ENCODE measurements at places on chromosomes 2 and 18.

GRCh38 chr18:38923540-38923939, 1357.9 kb upstream of the CELF4 start:
- DNase-seq, result no peak

- DNase-seq, result no peak
These were observed 199.4 kb upstream of the CDH20 start for GRCh38 chr18:61133783-61134182.

DNA sequence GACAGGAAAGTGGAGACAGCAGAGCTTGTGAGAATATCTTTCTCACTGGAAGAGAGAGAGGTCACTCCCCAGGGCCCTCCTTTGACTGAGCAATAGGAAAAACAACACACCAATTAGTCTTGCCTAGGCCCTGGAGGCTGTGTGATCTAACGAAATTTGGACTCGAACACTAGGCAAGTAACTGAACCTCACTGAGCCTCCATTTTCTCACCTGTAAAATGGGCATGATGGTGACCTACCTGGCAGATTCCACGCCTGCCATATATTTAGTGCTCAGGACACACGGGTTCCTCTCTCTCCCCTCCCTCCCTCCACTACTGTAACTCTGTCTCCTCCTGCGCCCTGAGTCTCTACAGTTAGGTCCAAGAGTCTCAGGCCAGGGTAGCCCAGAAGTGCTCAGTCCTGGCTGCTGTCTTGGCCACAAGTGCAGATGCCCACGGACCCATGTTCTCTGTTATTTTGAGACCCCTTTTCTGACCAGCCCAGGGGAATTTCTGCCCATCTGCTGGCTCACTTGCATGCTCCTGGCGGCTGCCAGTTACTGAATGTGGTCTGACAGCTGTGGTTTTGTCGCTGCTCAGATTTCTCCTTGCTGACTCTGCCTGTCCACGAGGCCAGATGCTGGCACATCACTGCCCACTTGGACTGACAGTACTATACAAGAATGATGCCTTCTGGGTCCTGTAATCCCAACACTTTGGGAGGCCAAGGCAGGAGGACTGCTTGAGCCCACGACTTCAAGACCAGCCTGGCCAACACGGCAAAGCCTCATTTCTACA, 9.6 kb upstream of the GIGYF2 start:
- no peak for DNase-seq

GRCh38 chr2:236517251-236518031, 52.2 kb upstream of the ACKR3 start:
- DNase-seq, result no peak

- no peak for DNase-seq
These were observed 134.2 kb downstream of the CBLN2 start for GRCh38 chr18:72409903-72410302.

DNA sequence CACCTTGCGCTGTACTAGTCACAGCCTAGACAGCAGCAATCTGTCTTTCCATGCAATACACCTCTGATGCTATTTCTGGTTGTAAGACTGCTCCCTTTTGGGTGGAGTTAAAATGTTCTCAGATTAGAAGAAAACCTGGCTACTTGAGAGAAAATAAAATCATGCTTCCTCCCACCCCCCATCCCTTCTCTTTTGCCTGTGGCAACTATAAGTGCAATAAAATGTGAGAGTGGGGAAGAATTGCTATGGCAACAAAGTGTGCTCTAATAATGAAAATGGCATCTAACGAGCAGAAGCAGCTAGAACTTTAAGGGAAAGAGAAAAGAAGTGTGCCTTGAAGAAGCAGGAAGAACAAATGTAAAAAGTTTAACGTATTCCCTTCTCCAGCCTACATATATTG, 464.2 kb upstream of the FSHR start:
- DNase-seq, result no peak

- DNase-seq, result no peak
These were observed 150.3 kb downstream of the SH3RF3 start for GRCh38 chr2:109279243-109279860.

- no peak for DNase-seq
These were observed 189.6 kb upstream of the SIX3 start for GRCh38 chr2:44751754-44752479.

DNA sequence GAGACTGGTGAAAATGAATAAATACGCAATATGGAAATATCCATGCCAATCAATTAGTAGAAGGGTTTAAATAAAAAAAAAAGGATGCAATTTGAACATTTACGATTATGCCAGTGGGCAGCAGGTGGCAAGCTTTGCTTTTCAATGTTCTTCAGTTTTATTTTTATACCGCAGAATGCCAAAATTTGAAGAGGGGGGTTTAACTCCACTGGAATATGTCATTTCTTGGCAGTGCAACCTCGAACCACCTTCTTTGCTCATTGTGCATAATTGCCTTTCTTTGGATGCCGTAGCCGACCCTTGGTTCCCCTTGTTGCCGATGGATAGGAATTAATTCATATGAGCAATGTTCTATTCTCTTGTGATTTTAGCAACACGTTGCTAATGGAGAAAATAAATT, 88.0 kb downstream of the LTBP1 start:
- DNase-seq, result no peak

DNA sequence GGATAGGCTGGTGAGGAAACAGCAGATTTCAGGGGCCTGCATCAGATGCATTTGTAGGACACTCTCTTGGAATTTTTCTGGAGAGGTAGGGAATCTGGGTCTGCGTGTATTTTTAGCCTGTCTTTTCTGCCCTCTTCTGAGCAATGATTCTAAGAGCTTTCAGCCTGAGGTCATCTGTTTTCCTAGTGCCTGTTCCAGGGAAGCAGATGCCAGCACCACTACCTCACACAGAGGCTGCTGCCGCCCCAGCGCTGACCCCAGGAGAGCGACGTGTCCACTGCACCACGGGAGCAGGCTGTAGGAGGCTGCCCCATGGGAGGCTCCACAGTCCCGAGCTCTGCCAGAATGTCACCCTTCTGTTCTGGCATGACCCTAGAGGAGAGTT, 316.5 kb downstream of the CYP26B1 start:
- no peak for DNase-seq

DNA sequence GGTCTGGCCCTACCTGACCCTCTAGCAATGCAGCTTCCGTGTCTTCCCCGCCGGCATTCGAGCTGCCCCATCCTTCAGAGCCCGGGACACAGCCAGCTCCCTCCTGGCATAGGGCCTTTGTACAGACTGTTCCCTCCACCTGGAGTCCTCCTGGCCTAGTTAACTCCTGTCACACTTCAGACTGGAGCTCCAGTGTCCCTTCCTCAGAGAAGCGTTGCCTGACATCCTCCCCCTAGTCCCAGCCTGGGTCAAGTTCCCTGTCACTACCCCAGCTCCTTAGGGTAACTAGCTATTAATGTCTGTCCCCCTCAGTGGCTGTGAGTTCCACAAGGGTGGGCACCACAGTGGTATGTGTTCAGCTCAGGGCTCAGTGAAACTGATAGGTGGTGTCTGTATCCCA, 45.5 kb upstream of the LOXHD1 start:
- no peak for DNase-seq

DNA sequence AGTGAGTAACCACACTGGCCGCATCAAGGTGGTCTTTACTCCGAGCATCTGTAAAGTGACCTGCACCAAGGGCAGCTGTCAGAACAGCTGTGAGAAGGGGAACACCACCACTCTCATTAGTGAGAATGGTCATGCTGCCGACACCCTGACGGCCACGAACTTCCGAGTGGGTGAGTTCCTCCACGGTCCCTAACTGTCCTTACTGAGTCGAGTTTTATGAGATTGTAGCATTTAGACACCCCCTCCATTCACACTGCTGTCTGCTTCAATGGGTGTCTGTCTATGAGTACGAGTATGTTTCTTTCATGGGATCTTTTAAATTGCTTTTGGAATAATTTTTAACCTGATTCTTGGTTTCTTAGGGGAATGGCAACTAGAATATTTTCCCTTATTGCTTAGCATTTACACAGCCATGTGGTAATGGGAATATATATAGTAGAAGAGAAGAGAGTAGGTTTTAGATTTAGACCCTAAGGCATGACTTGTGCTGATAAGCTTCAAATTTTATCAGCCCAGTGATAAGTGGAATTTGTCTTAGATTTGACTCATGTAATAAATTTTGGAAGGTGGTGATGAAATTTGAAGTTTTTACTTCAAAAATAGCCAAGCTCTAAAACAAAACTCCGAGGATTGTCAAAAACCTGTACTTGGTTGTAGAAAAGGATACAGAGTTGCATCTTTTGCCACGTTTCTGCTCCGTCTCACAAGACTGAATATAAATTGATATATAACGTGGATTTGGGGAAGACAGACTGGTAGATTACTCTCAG, 188.2 kb downstream of the LTBP1 start:
- no peak for DNase-seq

DNA sequence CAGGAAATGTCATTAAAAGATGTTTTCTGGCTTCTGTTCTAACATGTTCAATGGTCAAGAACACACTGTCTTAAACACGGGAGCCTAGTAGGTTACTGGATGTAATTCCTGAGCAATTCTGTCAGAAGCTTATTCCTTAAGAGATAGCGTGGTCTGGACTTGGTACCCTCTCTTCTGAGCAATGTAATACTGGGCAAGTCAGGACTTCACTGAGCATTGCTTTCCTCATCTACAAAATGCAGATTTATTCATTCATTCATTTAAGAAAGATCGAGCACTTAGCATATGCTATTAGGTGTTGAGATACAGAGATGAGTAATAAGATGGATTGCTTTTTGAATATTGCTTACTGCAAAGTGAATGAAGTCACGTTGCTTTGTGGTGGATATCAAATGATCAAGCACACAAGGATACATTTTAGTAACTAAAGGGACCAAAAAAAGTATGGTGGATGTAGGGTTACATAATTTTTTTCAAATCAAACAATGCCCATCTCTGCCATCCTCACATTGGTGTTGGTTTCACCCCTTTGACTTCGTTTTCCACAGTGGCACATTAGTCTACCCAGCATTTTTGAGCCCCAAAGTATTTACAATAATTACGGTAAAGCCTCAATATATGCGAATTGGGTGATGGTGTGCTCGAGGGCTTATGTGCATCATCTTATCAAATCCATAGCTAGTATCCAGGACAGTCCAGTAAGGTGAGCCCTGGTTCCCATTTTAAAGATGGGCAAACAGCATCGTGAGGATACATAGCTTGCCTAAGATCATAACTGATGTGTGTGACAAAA, 65.3 kb downstream of the ZC3H6 start:
- DNase-seq, result no peak

DNA sequence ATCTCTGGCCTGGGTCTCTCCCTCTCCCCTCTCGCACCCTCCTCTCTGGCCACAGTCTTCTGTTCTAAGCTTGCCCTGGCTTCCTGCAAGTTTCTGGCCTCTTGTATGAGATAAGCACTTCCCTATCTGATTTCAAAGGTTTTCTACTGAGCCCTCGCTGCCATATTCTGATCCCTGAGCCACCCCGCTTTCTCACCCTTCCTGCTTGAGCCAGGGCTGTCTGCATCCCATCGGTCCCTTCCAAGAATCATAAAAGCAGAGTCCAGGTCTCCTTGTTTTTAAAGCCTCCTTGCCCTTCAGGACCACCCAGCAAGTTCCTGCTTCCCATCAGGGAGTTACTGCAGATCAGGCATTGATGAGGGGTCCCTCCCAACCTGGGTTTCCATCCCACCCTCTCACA, 110.2 kb downstream of the PRKCE start:
- no peak for DNase-seq

GRCh38 chr18:68449292-68449691, 265.6 kb downstream of the TMX3 start:
- DNase-seq, result no peak

- no peak for DNase-seq
These were observed 31.4 kb upstream of the CHN1 start for GRCh38 chr2:175036582-175037018.

GRCh38 chr2:74843433-74843832, 9.5 kb downstream of the HK2 start:
- DNase-seq, result no peak

- DNase-seq, result no peak
These were observed 813 bp upstream of the MEIS1 start for GRCh38 chr2:66433945-66434678.

GRCh38 chr18:48948112-48949049, 2.4 kb downstream of the SMAD7 start:
- peak; percentile 40 for DNase-seq

DNA sequence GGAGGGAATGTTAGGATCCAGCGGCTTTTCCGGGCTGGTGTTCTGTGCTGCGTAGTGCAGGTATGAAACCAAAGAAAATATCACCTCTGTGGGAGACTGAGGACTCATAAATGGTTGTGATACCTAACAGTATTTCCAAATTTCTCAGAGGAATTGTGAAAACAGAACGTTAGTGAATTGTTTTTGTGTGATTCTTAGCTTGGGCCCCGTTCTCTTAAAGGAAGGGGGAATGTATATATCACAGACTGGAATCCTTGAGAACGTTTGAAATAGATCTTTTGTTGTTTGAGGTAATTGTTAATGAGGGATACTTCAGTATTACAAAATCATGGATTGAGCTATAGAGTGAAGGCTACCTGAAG, 834 bp downstream of the ZNF638 start:
- no peak for DNase-seq

DNA sequence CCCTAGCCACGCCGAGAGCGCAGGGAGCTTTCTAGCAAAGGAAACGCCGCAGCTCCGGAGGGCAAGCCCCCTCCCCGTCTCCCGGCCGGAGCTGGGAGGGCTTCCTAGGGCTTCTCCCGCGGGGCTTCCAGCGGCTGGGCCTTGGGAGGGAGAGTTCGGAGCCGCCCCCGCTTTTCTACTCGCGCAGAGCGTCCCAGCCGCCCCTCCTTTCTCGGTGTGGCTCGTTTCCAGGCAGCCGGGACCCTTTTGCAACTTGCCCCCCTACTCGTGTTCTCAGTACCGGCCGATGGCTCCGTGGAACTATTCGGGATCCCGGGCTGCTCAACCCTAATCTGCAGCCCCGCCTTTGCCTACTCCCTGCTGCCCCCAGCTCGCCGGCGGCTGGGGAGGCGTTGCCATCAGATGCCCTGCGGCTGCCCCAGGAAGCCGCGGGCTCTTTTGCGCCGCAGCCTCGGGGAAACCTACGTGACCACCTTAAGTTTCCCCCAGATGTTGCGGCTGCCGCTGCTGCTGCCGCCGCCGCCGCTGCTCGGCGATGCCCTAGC, 1.5 kb upstream of the NR4A2 start:
- DNase-seq, result peak; percentile 46

- no peak for DNase-seq
These were observed 609 bp downstream of the SIGLEC15 start for GRCh38 chr18:45826084-45826483.

GRCh38 chr2:7916670-7917069, 765.2 kb upstream of the ID2 start:
- DNase-seq, result no peak

- no peak for DNase-seq
These were observed 54.9 kb downstream of the CERKL start for GRCh38 chr2:181602017-181602416.

GRCh38 chr2:26942543-26943295, 27.7 kb upstream of the MAPRE3 start:
- peak; percentile 49 for DNase-seq

- no peak for DNase-seq
These were observed 84.6 kb upstream of the NDUFV2 start for GRCh38 chr18:9017905-9018227.
